ENCODE measurements at places on chromosomes 5 and 9. TPM values are rescaled to one million over a fixed set of nuclear protein-coding genes. Genes with fewer than 3 reads are reported as not detected.
A peak's percentile ranks its signal among the peaks of the same experiment; 100 is the strongest.

STOM gene
- 342 TPM for total RNA-seq

ASS1 gene
- total RNA-seq: 113 TPM

FAXDC2 gene
- total RNA-seq: 27.6 TPM

BSPRY gene
- total RNA-seq: 0.83 TPM

EGFL7 gene
- total RNA-seq: 33.2 TPM

SOX30 gene
- 0.34 TPM for total RNA-seq

DNA sequence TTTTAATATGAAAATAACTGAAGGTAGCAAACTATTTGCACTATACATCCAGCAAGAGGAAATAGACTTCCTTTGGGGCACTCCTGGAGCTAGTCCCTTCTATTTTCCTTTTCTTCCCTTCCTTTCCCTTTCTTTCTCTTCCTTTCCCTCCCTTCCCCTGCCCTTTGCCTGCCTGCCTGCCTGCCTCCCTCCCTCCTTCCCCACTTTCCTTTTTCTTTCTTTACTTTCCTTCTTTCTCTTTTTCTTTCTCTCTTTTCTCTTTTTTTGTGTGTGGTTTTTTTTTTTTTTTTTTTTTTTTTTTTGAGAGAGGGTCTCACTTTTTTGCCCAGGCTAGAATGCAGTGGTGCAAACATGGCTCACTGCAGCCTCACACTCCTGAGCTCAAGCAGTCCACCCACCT is 17.3 kb upstream of the CXXC5 start:
- no peak overlapping the region for H3K27ac ChIP-seq
- H3K4me1 ChIP-seq: peaks cover 22% of the 10 kb centered on the region
- no peak for DNase-seq
- no peak overlapping the region for H3K4me3 ChIP-seq
- H3K36me3 ChIP-seq: peaks cover 57% of the 10 kb centered on the region
- H3K27me3 ChIP-seq: no peaks in the 10 kb centered on the region

GRCh38 chr9:20760246-20760891 is 76.3 kb downstream of the FOCAD start:
- no peak overlapping the region for H3K27ac ChIP-seq
- no peaks in the 10 kb centered on the region for H3K4me1 ChIP-seq
- no peak overlapping the region for H3K4me3 ChIP-seq

- no peaks in the 10 kb centered on the region for H3K27me3 ChIP-seq
- H3K27ac ChIP-seq: no peak overlapping the region
- no peaks in the 10 kb centered on the region for H3K4me1 ChIP-seq
- H3K4me3 ChIP-seq: no peak overlapping the region
- no peaks in the 10 kb centered on the region for H3K36me3 ChIP-seq
These were observed 263.0 kb downstream of the PDZD2 start for GRCh38 chr5:31901807-31902530.

GRCh38 chr9:21813575-21814473 is 11.4 kb downstream of the MTAP start:
- peaks cover 46% of the 10 kb centered on the region for H3K36me3 ChIP-seq
- no peak overlapping the region for H3K4me3 ChIP-seq
- no peaks in the 10 kb centered on the region for H3K27me3 ChIP-seq

DNA sequence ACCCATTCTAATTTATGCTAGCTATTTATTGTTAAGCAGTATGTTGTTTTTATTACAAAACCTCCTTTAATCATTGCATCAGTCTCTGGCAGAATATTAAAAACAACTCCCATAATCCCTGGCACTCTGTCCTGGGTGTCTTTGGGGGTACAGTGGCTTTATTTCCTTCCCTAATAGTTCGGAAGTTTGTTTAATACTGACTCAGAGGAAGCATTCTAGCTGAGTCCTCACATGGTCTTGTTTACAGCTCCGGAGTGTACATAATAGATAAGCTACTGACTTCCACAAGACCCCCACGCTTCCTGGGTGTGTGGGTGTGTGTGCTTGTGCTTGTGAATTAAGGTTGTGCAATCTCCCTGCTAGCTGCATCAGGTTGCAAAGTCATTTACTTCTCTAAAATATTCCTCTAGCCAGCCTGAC is 149.8 kb upstream of the CDKN2B start:
- H3K4me1 ChIP-seq: no peaks in the 10 kb centered on the region
- no peak overlapping the region for H3K4me3 ChIP-seq
- H3K36me3 ChIP-seq: no peaks in the 10 kb centered on the region
- H3K27me3 ChIP-seq: no peaks in the 10 kb centered on the region
- no peak for DNase-seq

- DNase-seq: no peak
- no peaks in the 10 kb centered on the region for H3K4me1 ChIP-seq
- no peaks in the 10 kb centered on the region for H3K36me3 ChIP-seq
These were observed 153.1 kb downstream of the PCSK1 start for GRCh38 chr5:96279801-96280542.

GRCh38 chr5:132180134-132180745 is 47.4 kb downstream of the P4HA2 start:
- no peak overlapping the region for H3K4me3 ChIP-seq

GRCh38 chr5:19175776-19176570 is 812.0 kb downstream of the CDH18 start:
- no peaks in the 10 kb centered on the region for H3K27me3 ChIP-seq
- no peak overlapping the region for H3K27ac ChIP-seq
- no peak overlapping the region for H3K4me3 ChIP-seq
- H3K36me3 ChIP-seq: no peaks in the 10 kb centered on the region
- no peaks in the 10 kb centered on the region for H3K4me1 ChIP-seq

DNA sequence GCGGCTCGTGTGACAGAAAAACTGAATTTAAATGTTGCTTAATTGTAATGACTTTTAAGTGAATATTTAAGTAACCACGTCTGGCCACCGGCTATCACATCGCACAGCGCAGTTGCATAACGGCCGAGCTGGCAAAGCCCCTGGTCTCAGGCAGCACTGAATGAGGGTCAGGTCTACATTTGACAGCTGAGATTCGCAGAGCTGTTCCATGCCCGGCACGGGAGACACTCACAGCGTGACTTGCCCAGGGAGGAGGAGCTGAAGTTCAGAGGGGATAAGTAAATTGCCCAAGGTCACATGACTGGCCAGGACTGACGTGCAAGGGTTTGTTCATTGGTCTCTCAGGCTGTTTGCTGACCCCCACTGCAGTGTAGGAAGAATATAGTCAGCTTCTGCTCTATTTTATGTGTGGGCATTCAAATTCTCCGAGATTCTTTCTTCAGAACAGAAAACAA is 17.4 kb upstream of the COL5A1 start:
- no peak for DNase-seq
- no peaks in the 10 kb centered on the region for H3K36me3 ChIP-seq
- no peak overlapping the region for H3K4me3 ChIP-seq
- H3K27ac ChIP-seq: no peak overlapping the region
- H3K4me1 ChIP-seq: no peaks in the 10 kb centered on the region

DNA sequence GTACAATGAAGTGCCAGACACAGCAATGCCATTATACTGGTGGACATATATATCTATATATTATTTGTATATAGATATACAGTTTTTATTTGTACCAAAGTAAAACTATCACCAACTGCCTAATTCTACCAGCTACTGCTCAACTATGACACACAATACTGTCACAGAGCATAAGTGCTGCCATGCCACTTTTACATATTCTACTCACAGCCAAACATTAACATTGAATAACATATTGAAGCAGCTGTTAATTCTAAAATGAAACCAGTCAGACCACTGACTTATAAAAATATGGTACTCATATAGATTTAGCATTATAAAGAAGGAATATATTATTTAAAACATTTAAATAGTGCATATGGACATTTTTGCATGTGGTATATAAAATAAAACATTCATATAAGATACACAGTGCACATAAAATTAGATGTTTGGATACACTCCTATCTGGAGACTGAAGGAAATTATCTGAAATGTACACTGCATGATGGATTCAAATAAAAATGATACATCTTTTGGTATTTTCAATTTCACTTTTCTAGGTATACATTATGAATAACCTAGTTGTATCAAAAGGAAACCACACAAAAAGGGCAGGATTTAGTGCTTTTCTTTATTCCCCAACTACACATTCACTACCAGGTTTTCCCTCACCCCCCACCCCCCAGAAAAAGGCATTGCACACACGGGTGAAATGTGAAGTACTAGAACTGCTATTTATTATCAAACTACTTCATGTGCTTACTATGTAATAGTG is 48.9 kb downstream of the PKD2L2 start:
- no peak for DNase-seq
- H3K36me3 ChIP-seq: peaks cover 76% of the 10 kb centered on the region
- no peak overlapping the region for H3K27ac ChIP-seq
- H3K27me3 ChIP-seq: no peaks in the 10 kb centered on the region
- no peak overlapping the region for H3K4me3 ChIP-seq

DNA sequence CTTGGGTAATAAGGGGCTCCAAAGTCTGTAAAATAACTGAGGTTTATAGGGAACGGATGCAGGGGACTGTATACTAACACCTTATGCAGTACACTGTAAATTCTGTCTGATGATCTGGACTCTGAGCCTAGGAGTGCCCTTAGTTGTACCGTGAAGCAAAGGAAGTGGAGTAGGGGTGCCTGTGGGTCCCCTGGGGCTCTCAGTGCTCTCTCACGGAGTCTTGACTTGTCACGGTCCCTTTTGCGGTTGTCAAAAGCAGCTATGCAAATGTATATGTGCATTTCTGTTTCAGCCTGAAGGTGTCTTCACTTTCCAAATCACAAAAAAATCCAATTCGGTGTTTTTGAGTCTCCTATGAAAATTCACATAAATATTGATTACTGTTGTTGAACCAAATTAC is 17.8 kb downstream of the DMRT1 start:
- no peak for DNase-seq
- H3K4me1 ChIP-seq: no peaks in the 10 kb centered on the region
- no peaks in the 10 kb centered on the region for H3K27me3 ChIP-seq
- no peak overlapping the region for H3K27ac ChIP-seq
- H3K36me3 ChIP-seq: no peaks in the 10 kb centered on the region

GRCh38 chr5:65834306-65834705 is 92.1 kb upstream of the ERBIN start:
- no peaks in the 10 kb centered on the region for H3K27me3 ChIP-seq
- no peaks in the 10 kb centered on the region for H3K4me1 ChIP-seq
- no peak for DNase-seq
- no peak overlapping the region for H3K27ac ChIP-seq

DNA sequence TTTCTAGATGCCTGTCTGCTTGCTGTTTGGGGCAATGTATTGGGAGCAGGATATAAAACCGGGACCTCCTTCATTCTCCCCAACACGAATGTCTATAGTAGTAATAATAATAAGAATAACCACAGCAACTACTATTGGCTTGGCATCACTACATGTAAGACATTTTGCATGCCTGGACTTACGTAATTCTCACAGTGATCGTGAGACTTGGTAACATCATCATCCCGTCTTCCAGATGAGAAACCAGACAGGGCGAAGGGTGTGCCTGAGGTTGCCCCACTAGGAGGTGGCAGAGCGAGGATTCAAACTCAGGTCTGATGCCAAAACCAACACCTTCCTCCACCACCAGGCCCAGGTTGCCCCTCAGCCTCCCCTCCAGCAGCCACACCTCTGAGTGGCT is 185.1 kb downstream of the RGS3 start:
- peaks cover 9% of the 10 kb centered on the region for H3K4me1 ChIP-seq
- no peak overlapping the region for H3K27ac ChIP-seq
- DNase-seq: no peak
- no peaks in the 10 kb centered on the region for H3K36me3 ChIP-seq

DNA sequence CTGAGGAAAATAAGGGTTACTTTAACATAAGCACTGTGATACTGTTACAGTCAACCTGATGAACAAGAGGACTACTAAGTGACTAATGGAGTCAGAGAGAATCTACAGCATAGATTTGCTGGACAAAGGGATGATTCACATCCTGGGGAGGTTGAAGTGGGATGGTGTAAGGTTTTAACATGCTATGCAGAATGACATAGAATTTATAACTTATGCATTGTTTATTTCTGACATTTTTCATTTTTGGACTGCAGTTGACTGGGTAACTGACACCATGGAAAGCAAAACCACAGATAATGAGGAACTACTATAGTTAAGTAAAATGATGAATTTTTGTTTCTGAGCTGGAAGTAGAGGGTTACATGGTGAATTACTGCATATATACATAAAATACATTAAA is 389.2 kb downstream of the MAT2B start:
- no peaks in the 10 kb centered on the region for H3K36me3 ChIP-seq
- H3K4me3 ChIP-seq: no peak overlapping the region
- H3K4me1 ChIP-seq: no peaks in the 10 kb centered on the region
- no peak for DNase-seq
- H3K27ac ChIP-seq: no peak overlapping the region
- H3K27me3 ChIP-seq: no peaks in the 10 kb centered on the region

DNA sequence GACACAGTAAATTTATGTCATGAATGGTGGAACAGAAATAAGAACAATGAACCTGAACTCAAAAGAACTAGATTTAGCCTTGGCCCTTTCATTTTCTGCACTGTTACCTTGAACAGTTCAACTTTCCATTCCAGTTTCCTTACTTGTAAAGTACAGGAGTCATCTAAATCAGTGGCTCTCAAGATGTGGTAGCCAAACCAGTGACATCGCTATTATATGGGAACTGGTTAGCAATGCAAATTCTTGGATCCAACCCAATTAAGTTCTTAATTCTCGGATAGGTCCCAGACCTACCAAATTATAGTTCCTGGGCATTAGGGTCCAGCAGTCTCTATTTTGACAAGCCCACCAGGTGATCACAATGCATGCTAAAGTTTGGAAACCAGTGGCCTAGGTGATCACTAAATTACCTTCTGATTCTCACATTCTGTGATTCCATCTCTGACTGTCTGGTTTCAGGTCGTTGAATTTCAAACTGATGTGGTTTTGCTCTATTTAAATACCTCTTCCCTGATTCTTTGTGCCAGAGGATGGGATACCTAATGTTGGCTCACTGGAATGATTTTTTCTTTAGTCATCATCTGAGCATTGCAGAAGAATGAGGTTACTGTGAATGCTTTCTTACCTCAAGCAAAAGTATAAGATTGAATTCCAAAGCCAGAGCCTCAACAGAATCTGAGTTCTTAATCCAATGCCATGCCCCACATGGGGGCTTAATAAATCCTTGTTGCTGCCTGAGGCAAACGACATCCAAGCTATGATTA is 253.8 kb downstream of the ENC1 start:
- no peak overlapping the region for H3K27ac ChIP-seq
- no peaks in the 10 kb centered on the region for H3K27me3 ChIP-seq
- DNase-seq: peak; percentile 12
- no peak overlapping the region for H3K4me3 ChIP-seq
- H3K4me1 ChIP-seq: peaks cover 28% of the 10 kb centered on the region

DNA sequence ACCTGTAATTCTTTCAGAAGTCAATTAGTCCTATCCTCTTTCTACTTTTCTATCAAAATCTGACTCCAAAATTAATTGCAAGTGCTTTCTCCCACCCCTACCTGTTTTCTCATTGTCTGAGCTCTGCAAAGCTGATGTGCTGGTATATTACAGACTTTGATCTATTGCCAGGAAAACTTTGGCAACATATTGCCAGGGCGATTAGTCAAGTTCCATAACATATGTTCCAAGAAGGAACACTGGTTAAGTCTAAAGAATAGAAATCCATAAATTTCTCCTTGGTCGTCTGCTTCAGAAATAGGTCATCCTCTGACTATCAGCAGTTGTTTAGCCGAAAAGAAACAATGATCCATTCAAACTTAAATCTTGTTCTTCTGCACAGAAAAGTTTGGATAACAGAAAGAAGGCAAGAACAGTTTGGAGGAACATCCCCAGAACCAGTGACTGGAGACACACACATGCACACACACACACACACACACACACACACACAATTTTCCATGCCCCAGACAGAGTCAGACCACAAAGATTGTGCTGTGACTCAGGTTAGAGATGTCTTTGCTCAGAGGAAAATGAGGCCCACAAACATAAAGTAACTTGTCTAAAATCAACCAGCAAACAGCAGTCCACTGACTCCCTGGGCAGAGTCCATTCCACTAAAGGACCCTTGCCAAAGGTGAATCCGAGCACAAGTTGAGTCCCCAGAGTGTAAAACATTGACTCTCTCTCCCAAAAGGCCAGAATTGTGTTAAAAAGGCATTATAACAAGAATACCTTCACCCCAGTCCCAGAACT is 202.1 kb downstream of the DEPDC1B start:
- no peaks in the 10 kb centered on the region for H3K4me1 ChIP-seq
- H3K27ac ChIP-seq: peak overlapping the region; percentile 34
- no peaks in the 10 kb centered on the region for H3K27me3 ChIP-seq
- no peak for DNase-seq

Data from esophagus muscularis mucosa (tissue), 4 donors.